Effector memory CD4-positive, alpha-beta T cell (primary cell): ENCODE measurements at places on chromosomes 2 and 18.
A peak's percentile ranks its signal among the peaks of the same experiment; 100 is the strongest.

GRCh38 chr2:189208254-189208653 lies 28.7 kb upstream of the COL5A2 start:
- H3K27ac ChIP-seq = no peak overlapping the region
- no peaks in the 10 kb centered on the region for H3K27me3 ChIP-seq
- DNase-seq = no peak
- no peaks in the 10 kb centered on the region for H3K36me3 ChIP-seq
- H3K4me3 ChIP-seq = no peak overlapping the region

GRCh38 chr2:17878281-17879136 lies at the start of gene KCNS3:
KCNS3 (plus strand) TSS chr2:17878667; CDS start chr2:17931009, 52,342 bp downstream.
- H3K27me3 ChIP-seq = peaks cover 15% of the 10 kb centered on the region
- no peak within 1 kb of the TSS for H3K27ac ChIP-seq
- peak within 1 kb of the TSS; percentile 23 for H3K4me3 ChIP-seq
- no peaks in the 10 kb centered on the region for H3K36me3 ChIP-seq
- H3K4me1 ChIP-seq = peaks cover 7% of the 10 kb centered on the region
- DNase-seq = no peak

DNA sequence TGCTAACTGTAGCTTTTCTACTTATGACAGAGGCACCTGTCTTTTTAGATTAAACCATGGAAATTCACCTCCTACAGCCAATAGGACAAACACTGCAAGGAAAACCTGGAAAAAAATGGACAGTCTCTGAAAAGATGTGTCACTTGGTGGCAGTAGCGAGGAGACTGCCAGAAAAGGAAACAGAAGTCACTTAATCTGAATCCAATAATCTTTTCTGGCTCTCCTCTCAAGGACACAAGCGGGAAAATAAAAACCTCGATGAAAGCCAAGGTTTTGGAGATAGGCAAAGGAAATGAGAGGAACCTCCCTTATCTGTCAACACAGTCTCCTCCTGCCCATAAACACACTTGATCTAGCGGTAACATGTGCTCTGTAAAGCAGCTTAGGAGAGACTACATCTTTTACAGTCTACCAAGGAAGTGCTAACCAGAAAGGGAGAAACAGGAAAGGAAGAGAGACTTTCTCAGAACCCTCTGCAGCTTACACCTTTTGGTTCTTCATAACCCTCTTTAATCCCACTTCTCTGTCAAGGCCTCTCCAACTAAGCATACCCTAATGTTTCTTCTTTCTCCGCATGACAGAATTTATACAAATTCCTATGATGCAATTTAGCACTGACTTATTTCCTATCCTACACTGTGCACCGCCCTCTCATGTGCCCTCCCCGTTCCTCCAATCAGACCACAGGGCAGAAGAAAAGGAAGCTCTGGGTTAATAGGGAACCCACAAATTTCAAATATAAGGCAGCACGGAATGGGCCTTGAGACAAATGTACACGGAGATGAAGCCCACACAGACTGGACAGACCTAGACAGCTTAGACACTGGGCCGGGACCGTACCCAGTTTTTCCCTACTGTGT lies 52.8 kb downstream of the CLASP1 start:
- peaks cover 4% of the 10 kb centered on the region for H3K4me1 ChIP-seq
- H3K27ac ChIP-seq = no peak overlapping the region
- no peaks in the 10 kb centered on the region for H3K36me3 ChIP-seq
- H3K27me3 ChIP-seq = no peaks in the 10 kb centered on the region
- no peak for DNase-seq

DNA sequence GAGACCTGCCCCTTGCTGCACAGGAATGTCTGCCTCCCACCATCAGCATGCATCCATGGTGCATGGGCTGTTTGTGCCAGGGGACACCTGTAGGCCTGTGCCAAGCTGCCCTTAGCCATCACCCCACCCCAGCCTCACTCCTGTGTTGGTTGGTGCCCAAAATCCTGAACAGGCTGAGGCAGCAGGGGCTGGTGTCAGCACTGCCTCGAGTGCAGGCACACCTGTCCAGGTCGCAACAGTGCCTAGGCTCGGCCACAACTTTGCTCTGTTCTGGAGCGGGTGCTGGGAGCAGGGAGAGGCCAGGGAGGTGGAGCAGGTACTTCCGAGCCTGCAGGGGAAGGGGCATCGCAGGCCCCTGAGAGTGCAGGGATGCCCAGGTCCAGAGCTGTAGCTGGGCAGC lies 69.1 kb downstream of the SRBD1 start:
- H3K4me1 ChIP-seq = no peaks in the 10 kb centered on the region
- no peaks in the 10 kb centered on the region for H3K27me3 ChIP-seq
- peaks cover 37% of the 10 kb centered on the region for H3K36me3 ChIP-seq
- H3K4me3 ChIP-seq = no peak overlapping the region
- no peak for DNase-seq

DNA sequence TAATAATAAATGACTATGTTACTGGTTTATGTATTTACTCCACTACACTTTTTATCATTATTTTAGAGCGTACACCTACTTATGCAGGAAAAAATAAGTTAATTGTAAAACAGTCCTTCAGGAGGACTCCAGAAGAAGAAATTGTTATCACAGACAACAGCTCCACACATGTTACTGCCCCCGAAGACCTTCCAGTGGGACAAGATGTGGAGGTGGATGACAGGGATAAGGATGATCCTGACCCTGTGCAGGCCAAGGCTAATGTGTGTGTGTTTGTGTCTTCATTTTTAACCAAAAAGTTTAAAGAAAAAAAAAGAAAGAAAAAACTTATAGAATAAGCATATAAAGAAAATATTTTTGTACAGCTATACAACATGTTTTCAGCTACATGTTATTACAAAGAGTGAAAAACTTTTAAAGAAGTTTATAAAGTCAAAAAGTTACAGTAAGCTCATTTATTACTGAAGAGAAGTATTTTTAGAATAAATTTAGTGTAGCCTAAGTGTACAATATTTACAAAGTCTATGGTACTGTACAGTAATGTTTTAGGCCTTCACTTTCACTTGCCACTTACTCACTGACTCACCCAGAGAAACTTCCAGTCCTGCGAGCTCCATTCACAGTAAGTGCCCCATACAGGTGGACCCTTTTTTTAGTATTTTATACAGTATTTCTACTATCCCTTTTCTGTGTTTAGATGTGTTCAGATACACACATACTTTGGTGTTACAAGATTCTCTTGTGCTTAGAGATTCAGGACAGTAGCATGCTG lies 7.5 kb downstream of the TGFBRAP1 start:
- no peak for DNase-seq
- H3K27me3 ChIP-seq = no peaks in the 10 kb centered on the region
- H3K4me3 ChIP-seq = no peak overlapping the region
- H3K27ac ChIP-seq = no peak overlapping the region
- H3K4me1 ChIP-seq = no peaks in the 10 kb centered on the region

GRCh38 chr18:8795586-8796325 lies 90.4 kb downstream of the MTCL1 start:
- H3K27ac ChIP-seq = no peak overlapping the region
- H3K36me3 ChIP-seq = no peaks in the 10 kb centered on the region
- DNase-seq = no peak

- H3K36me3 ChIP-seq = no peaks in the 10 kb centered on the region
- no peaks in the 10 kb centered on the region for H3K4me1 ChIP-seq
- no peaks in the 10 kb centered on the region for H3K27me3 ChIP-seq
- no peak overlapping the region for H3K4me3 ChIP-seq
These were observed 178.6 kb downstream of the NEDD4L start for GRCh38 chr18:58222432-58223125.

DNA sequence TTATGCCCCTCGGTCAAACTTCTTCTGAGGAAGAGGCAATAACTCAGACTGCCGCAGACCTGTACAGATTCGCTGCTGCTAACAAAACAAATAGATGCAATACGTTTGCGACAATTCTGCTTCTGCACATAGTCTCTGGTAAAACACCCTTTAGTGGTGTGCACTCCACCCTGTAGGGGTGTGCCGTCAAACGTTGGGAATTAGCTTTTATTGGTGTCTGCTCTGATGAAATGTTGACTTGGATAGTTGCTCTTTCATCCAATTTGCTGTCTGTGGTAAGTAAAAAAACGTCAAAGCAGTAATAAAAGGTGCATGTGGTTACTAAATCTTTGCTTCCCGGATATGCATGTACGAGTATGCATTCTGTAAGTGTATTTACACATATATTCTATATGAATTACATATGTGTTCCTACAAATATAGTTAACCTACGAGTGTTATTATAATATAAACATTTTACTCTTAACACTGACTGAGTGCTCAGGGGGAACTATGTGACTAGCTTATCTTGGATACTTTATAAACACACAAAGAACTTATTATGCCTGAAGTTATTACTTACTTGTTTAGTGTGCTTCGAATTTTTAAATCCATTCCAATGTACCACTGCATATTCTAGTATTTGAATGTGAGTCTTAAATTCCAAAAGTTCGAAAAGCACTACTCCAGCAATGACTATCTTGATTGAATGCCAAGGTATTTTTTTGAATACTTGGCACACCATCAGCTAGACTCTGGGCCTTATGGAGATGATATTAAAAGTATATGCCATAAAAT lies 610.2 kb downstream of the ZEB2 start:
- no peak for DNase-seq
- H3K27me3 ChIP-seq = no peaks in the 10 kb centered on the region
- no peak overlapping the region for H3K4me3 ChIP-seq
- no peaks in the 10 kb centered on the region for H3K36me3 ChIP-seq
- no peaks in the 10 kb centered on the region for H3K4me1 ChIP-seq
- no peak overlapping the region for H3K27ac ChIP-seq

DNA sequence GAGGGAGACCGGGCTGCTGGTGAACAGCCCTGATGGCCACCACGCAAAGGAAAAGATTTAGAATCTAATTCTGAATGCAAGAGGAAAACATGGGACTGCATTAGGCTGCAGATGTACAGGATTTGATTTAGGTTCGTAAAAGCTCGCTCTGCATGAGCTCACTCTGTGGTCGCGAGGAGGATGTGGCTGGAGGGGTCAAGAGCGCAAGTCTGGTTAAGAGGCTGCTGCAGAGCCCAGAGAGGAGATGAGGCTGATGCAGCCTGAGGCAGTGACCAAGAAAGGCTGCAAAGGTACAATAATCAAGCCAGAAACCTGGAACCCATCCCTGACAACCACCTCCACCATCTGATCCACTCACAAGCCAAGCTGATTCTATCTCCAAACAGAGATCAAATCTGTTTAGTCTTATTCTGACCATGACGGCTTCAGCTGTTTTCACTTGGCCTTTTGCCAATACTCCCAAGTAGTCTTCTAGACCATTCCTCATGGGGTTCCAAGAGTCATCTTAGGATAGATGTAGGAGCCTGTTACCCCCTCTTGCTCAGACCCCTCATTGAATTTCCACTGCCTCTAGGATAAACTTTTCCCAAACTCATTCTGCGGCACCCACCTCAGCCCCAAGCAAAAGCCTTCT lies 58.9 kb upstream of the ARL4C start:
- H3K4me1 ChIP-seq = no peaks in the 10 kb centered on the region
- no peak overlapping the region for H3K27ac ChIP-seq
- no peak overlapping the region for H3K4me3 ChIP-seq
- no peak for DNase-seq
- H3K36me3 ChIP-seq = no peaks in the 10 kb centered on the region

- H3K4me1 ChIP-seq = no peaks in the 10 kb centered on the region
- no peak overlapping the region for H3K4me3 ChIP-seq
- no peak overlapping the region for H3K27ac ChIP-seq
- no peaks in the 10 kb centered on the region for H3K36me3 ChIP-seq
These were observed 869.0 kb downstream of the TRIB2 start for GRCh38 chr2:13585732-13586131.

DNA sequence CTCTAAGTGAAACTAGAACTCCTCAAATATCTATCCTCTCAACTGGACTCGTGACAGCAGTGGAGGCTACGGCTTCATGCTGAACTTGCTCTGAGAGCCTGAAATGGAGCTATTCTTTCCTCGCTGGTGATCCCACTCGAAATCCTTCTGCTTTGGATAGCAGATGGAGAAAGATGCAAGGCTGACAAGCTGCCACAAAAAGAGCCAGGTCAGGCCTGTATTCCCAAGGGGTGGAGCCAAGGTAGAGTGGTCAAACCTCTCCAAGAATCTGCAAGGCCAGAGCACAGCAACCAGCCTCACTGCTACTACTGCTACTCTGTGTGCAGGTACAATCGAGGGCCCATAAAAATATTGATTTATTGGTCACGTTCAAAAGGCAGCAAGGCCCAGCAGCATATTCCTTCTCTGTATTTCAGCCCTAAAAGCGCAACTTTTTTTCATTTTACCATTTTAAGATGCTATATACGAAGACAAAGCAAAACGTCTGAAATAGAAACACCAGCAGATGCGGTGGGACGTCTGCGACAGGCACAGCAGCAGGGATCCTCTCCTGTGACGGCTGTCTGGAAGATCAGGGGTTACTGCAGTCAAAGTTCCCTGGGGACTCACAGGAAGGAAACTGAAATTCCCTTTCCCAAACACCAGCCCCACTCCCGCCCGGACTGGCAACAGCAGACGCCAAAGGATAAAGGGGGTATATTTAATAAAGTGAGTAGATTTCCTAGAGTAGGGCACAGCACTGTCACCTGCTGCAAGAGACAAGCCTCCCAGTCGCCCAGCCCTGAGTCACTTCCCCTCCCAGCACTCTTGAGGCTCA lies 2.4 kb downstream of the SPRED2 start:
- H3K36me3 ChIP-seq = no peaks in the 10 kb centered on the region
- H3K27me3 ChIP-seq = peaks cover 8% of the 10 kb centered on the region
- H3K4me1 ChIP-seq = peaks cover 3% of the 10 kb centered on the region

DNA sequence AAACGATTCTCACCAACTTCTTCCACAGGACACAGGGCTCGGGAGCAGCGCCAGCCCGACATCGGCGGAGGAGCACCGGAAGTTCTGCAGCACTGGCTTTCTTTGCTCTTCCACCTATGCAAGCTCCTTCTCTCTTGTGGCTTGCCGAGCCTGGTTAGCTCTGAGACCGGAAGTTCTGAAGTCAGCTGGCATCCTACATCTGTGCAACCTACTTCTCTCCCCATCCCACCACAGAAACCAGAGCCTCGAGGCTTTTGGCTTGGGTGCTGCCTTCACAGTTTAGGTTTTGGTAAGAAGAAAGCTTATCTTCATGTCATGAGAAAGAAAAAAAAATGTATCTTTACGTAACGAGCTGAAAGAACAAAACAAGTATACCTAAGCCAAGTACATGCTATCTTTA lies 111.7 kb downstream of the ANKRD44 start:
- H3K27ac ChIP-seq = peak overlapping the region; percentile 81
- H3K4me1 ChIP-seq = peaks cover 67% of the 10 kb centered on the region
- peaks cover 13% of the 10 kb centered on the region for H3K36me3 ChIP-seq
- no peaks in the 10 kb centered on the region for H3K27me3 ChIP-seq
- DNase-seq = peak; percentile 91
- peak overlapping the region; percentile 41 for H3K4me3 ChIP-seq

GRCh38 chr18:44039216-44039615 lies 641.5 kb upstream of the SETBP1 start:
- DNase-seq = no peak
- no peaks in the 10 kb centered on the region for H3K27me3 ChIP-seq
- no peaks in the 10 kb centered on the region for H3K36me3 ChIP-seq
- no peaks in the 10 kb centered on the region for H3K4me1 ChIP-seq
